K562 (cell line): ENCODE measurements at places on chromosomes 3 and 15. TPM values are rescaled to one million over a fixed set of nuclear protein-coding genes. Genes with fewer than 3 reads are reported as not detected.
A peak's percentile ranks its signal among the peaks of the same experiment; 100 is the strongest.

PGBD4 gene
- polyA plus RNA-seq = 2.7 and 3.2 TPM in 2 replicates

TIMMDC1 gene
- 79.0 and 88.9 TPM in 2 replicates for polyA plus RNA-seq

GRCh38 chr15:31554261-31554660 lies 227.6 kb downstream of the KLF13 start:
- H3K4me3 ChIP-seq = no peak overlapping the region
- H3K4me1 ChIP-seq = no peaks in the 10 kb centered on the region
- H3K27me3 ChIP-seq = peaks cover 56% of the 10 kb centered on the region
- no peaks in the 10 kb centered on the region for H3K36me3 ChIP-seq
- H3K27ac ChIP-seq = no peak overlapping the region

CHST2 gene
- 32.6 and 36.4 TPM in 2 replicates for polyA plus RNA-seq

EOMES gene
- polyA plus RNA-seq = not detected in 2 replicates

C2CD4B gene
- polyA plus RNA-seq = 0.11 TPM in 1 of 2 replicates, not detected in the other

DNA sequence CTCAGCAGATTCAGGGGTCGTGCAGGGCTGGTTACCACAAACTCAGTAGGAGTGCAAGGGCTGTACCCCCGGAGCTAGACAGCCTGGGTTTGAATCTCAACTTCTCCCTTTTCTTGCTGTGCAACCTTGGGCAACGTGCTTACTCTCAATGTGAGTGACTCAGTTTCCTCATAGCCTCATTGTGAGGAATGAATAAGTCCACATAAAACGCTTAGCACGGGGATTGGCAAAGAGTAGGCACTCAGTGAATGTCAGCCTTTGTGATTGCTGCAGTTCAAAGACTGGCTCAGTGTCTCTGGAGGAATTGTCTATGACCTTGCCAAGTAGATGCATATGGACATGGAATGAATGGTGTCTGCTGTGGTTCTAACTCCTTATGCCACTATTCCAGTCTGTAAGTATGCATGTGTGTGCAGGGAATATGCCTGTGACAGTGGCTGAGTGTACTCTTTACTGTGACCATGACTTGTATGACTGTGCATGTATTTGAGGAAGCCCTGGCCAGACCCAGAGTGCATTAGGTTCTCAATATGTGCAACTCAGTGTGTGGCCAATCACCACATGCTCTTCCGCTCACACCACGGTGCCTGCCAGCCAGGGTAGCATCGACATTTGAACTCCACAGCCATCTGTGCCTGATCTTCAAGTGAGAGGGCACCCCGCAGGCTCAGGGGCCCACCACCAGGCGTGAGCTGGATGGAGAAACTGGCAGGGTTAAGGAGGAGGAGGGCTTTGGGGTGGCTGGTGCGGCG lies 900 bp upstream of the HYAL3 start:
- peaks cover 25% of the 10 kb centered on the region; the same call in 2 of the 3 replicates for H3K4me1 ChIP-seq
- H3K36me3 ChIP-seq = peaks cover 19% of the 10 kb centered on the region; the same call in 2 of the 3 replicates
- peak overlapping the region; percentile 99 for H3K27ac ChIP-seq
- no peak for DNase-seq
- H3K27me3 ChIP-seq = no peaks in the 10 kb centered on the region

DNA sequence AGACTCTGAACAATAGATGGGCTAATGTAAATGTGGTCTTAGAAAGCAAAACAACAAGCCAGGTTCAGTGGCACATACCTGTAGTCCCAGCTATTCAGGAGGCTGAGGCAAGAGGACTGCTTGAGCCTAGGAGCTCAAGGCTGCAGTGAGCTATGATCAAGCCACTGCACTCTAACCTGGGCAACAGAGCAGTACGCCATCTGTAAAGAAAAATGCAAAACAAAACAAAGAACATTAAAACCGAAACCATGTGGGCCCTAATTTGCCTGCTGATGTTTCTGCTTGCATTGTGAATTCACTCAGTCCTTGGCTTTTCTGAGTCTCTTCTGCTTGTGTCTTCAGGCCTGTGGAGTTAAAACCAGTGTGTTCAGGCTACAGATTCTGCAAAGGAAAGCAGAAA lies 56.7 kb downstream of the CCNL1 start:
- H3K36me3 ChIP-seq = no peaks in the 10 kb centered on the region
- H3K4me3 ChIP-seq = no peak overlapping the region
- H3K27ac ChIP-seq = no peak overlapping the region
- no peaks in the 10 kb centered on the region for H3K27me3 ChIP-seq
- DNase-seq = no peak
- peaks cover 57% of the 10 kb centered on the region for H3K4me1 ChIP-seq

DNA sequence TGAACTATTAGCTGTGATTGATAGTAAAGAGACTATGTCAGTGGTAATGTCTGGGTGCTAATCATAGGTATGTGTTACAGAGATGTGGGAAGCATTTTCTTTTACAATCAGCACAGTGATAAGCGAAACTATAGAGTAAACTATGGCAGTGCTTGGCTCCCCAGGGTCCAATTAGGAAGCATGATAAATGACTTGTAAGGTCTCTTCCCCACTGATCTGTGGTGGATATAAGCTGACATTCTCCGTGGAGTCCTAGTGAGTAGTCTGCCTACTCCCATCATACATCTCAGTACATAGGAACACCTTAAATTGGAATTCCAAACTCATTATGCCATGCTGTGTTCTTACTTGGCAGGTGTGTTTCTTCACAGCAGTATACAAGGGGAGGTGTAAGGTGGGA lies 204.2 kb downstream of the GAP43 start:
- no peaks in the 10 kb centered on the region for H3K36me3 ChIP-seq
- H3K4me3 ChIP-seq = no peak overlapping the region
- H3K27me3 ChIP-seq = no peaks in the 10 kb centered on the region
- H3K4me1 ChIP-seq = no peaks in the 10 kb centered on the region
- DNase-seq = no peak

DNA sequence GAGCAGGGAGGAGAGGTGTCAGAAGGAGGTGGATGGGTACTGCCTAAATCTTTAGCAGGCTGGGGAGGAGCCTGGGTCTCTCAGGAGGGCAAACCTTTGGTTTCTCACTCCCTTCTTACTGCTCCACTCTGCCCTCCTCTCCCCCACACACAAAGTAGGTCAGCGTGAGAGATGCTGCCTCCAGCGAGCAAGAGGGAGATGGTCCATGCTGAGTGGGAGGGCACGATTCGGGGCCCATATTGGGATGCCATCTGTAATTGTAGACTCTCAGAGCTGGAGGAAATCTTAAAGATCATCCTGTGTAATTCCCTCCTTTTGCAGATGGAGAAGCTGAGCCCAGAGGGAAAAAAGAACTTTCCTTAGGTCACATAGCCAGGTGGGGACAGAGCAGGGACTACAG lies 34.2 kb upstream of the SYN2 start:
- no peak overlapping the region for H3K4me3 ChIP-seq
- H3K27me3 ChIP-seq = peaks cover 28% of the 10 kb centered on the region
- H3K27ac ChIP-seq = no peak overlapping the region
- DNase-seq = no peak

- no peaks in the 10 kb centered on the region for H3K4me1 ChIP-seq
- no peak for DNase-seq
- no peak overlapping the region for H3K27ac ChIP-seq
- H3K36me3 ChIP-seq = no peaks in the 10 kb centered on the region
- no peak overlapping the region for H3K4me3 ChIP-seq
Measured at GRCh38 chr3:192906940-192907339, 10.7 kb downstream of the MB21D2 start.

- H3K27me3 ChIP-seq = no peaks in the 10 kb centered on the region
- H3K4me1 ChIP-seq = no peaks in the 10 kb centered on the region
- H3K27ac ChIP-seq = no peak overlapping the region
- no peaks in the 10 kb centered on the region for H3K36me3 ChIP-seq
- no peak overlapping the region for H3K4me3 ChIP-seq
Measured at GRCh38 chr3:188526057-188526456, 372.1 kb downstream of the LPP start.

DNA sequence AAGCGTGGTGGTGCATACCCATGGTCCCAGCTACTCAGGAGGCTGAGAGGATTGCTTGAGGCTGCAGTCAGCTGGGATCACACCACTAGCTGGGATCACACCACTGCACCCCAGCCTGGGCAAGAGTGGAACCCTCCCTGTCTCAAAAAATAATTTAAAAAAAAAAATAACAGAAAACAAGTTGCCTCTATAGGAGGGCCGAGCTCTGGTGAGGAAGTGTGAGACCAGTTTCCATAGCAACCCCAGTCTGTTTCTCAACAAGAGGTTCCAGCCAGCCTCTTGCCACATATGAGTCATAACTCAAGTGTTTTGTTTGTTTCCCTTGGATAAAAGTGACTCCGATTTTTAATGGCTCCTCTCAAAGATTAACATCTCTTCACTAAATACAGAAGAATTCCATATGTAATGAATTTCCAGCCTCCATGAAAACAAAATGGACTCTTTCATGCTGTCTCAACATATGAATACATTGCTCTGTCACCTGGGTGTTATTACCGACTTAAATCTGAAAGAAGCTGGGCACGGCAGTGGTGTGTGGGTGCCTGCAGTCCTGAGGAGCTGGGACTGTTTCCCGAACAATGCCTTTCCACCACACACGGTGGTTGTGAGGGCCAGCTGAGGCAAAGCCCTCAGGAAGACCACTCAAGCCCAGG lies 19.7 kb downstream of the TMEM43 start:
- H3K36me3 ChIP-seq = peaks cover 72% of the 10 kb centered on the region; the same call in 2 of the 3 replicates
- H3K4me3 ChIP-seq = no peak overlapping the region
- peak; percentile 85 for DNase-seq
- peaks cover 13% of the 10 kb centered on the region for H3K4me1 ChIP-seq
- no peaks in the 10 kb centered on the region for H3K27me3 ChIP-seq

GRCh38 chr3:115148142-115148790 lies 1.2 kb upstream of the ZBTB20 start:
- no peaks in the 10 kb centered on the region for H3K36me3 ChIP-seq
- H3K27ac ChIP-seq = peak overlapping the region; percentile 88
- peak overlapping the region; percentile 72 for H3K4me3 ChIP-seq
- peaks cover 7% of the 10 kb centered on the region; the same call in 1 of the 2 replicates for H3K4me1 ChIP-seq
- no peak for DNase-seq
- no peaks in the 10 kb centered on the region for H3K27me3 ChIP-seq

GPR87 gene
- not detected in 2 replicates for polyA plus RNA-seq

- no peak for DNase-seq
- no peak overlapping the region for H3K27ac ChIP-seq
- no peaks in the 10 kb centered on the region for H3K4me1 ChIP-seq
- H3K4me3 ChIP-seq = no peak overlapping the region
- no peaks in the 10 kb centered on the region for H3K36me3 ChIP-seq
Measured at GRCh38 chr3:127848131-127849129, 26.1 kb upstream of the MGLL start.

AGBL1 gene
- not detected in 2 replicates for polyA plus RNA-seq

GOLGA8G gene
- 0.04 TPM in 1 of 2 replicates, not detected in the other for polyA plus RNA-seq

DNA sequence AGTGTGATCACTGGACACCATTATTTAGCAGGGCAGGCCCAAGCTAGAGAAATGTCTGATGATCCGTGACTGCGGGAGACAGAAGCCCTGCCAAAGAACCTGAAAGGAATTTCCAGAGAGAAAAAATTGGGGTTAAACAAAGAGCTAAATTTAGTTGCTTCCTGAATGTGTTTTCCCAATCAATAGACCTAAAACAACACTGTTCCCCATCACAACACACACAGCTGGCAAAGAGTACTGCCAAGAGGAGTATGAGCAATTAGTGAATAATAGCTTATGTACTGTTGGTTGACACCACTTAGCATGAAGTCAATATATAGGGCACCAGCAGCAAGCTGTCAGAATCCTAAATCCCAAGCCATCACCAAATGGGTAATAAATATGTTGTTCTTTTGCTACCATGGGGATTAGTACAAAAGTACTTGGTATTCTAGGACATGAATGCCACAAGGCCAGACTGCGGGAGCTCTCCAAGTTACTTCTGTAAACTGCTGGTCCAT lies 35.7 kb downstream of the CLK3 start:
- no peak overlapping the region for H3K4me3 ChIP-seq
- DNase-seq = no peak
- peaks cover 23% of the 10 kb centered on the region; the same call in 2 of the 3 replicates for H3K36me3 ChIP-seq
- H3K4me1 ChIP-seq = no peaks in the 10 kb centered on the region

GRCh38 chr3:81643721-81644120 lies 117.7 kb downstream of the GBE1 start:
- no peak for DNase-seq
- no peaks in the 10 kb centered on the region for H3K36me3 ChIP-seq
- H3K27ac ChIP-seq = no peak overlapping the region
- H3K4me1 ChIP-seq = no peaks in the 10 kb centered on the region
- H3K4me3 ChIP-seq = no peak overlapping the region

GRCh38 chr3:178260887-178261565 lies 275.2 kb upstream of the KCNMB2 start:
- no peaks in the 10 kb centered on the region for H3K27me3 ChIP-seq
- peaks cover 34% of the 10 kb centered on the region for H3K4me1 ChIP-seq
- peak; percentile 24 for DNase-seq
- peak overlapping the region; percentile 70 for H3K27ac ChIP-seq
- H3K4me3 ChIP-seq = no peak overlapping the region

AMT gene
- polyA plus RNA-seq = 0.98 and 2.1 TPM in 2 replicates

MOBP gene
- 0.25 TPM in 1 of 2 replicates, not detected in the other for polyA plus RNA-seq

CFAP91 gene
- polyA plus RNA-seq = not detected in 2 replicates

CCDC54 gene
- polyA plus RNA-seq = not detected in 2 replicates

DNA sequence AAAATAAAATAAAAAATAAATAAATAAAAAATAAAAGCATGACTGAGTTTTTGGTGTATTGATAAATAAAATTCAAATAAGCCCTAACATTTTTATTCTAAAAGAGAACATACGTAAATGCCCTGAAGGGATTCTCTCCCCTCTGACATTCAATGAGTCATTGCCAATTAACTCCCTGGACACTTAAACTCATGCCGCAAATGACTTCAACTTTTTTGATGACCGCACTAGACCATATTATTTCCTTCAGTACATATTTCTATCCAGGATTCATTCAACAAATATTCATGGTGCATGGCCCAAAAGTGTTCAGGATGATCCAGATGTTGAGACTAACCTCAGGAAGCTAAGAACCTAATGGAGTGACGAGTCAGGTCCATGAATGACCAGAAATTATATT lies 195.9 kb upstream of the LRRN1 start:
- no peak for DNase-seq
- H3K27me3 ChIP-seq = no peaks in the 10 kb centered on the region
- H3K27ac ChIP-seq = no peak overlapping the region
- no peaks in the 10 kb centered on the region for H3K36me3 ChIP-seq
- H3K4me1 ChIP-seq = no peaks in the 10 kb centered on the region
- no peak overlapping the region for H3K4me3 ChIP-seq

SYNPR gene
- polyA plus RNA-seq = not detected in 2 replicates

DNA sequence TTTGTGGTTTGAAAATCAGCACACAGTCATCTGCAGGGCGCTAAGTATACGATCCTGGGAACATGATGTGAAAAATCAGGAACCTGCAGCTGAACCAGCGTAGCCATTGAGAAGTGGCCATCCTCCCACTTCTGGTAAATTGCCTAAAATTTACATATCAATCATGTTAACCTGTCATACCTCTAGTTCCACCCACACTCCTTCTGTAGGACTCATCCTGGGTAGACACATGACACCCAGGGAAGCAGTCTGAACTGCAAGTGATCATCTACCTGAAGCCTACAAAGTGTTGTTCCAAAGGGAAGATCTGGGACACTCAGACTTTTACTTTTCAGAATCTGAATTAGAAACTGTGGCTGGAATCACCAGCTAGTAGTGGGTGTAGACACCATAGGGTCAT lies 5.5 kb upstream of the PSMD6 start:
- no peak overlapping the region for H3K27ac ChIP-seq
- H3K27me3 ChIP-seq = no peaks in the 10 kb centered on the region
- no peak overlapping the region for H3K4me3 ChIP-seq
- peaks cover 3% of the 10 kb centered on the region; the same call in 1 of the 2 replicates for H3K4me1 ChIP-seq
- no peak for DNase-seq
